ENCODE measurements at places on chromosomes 6 and 20.
A peak's percentile ranks its signal among the peaks of the same experiment; 100 is the strongest.

DNA sequence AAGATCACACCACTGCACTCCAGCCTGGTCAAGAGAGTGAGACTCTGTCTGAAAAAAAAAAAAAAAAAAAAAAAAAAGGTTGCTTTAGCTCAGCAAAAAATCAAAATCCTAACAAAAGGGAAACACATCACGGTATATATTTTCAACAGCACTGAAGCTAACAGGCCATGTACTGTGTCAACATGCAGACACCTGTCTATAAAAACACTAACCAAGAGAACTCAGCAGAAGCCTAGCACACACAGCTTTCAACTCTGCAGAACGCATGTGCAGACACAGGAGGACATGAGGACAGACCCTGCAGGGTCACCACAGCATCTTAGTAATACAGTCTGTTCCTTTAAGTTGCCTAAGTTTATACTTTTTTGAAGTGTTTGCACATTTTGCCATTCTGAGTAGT lies 13.5 kb downstream of the NINL start:
- DNase-seq, result no peak

DNA sequence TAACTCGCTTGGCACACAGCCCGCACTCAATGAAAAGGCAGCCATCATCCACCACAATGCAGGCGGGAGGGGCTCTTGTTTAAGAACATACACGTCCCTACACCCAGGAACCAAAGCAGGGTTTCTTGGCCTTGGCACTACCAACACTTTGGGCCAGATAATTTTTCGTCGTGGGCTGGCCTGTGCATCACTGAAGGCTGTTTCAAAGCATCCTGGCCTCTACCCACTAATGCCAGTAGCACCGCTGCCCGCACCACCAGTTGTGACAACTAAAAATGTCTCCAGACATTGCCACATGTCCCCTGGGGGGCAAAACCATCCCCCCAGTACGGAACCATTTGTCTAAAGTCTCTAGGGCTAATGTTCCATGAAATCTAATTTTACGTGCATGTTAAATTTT lies 13.0 kb downstream of the UQCC2 start:
- DNase-seq, result no peak

GRCh38 chr20:35941620-35942019 lies 12.7 kb downstream of the SCAND1 start:
- DNase-seq, result no peak

DNA sequence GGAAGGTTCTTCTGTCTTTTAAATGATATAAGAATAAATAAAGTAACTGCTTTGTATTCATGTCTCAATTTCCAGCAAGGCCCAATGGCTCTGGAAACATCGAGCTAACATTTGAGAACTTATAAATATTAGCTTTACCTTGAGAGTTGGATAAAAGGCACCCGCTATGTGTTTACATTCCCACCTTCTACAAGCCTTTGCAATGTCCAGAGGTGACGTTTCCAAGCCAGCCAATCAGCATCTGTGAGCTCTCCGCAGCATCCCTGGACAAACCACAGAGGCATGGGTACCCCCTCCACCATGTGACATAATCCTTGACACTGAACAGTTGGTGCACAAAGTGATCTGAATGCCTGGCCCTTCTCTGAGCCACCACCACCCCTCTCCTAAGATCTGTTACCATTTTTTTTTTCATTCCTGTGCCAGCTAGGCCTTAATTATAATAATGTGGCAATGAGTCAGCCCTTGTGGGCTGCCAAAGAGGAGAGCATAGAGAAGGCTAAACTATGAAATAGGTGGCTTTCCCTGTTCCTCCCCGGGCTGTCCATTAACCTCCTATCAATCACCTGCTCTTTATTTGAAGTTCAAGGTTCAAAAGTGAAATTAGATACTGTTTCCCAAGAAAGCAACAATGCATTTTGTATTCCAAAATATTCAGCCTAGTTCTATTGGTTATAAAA lies 4.1 kb downstream of the CBLN4 start:
- no peak for DNase-seq

DNA sequence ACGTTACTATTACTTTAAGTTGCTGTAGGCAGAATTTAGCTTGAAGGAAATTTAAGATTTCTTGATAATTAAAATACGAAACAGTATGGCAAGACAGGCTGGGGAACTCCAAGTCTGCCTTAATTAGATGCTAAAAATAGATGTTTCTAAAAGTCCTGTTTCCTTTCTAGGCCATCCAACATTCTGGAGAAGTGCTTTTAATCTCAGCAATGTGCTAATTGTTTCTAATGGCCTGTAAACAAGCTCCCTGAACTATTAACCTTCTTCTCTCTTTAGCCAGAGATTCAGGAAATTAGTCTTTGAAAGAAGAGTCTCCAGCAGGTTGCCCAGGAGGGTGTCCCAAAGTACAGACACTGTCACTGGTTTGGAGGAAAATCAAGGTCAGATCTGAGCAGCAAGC lies 677.3 kb upstream of the AGPAT4 start:
- DNase-seq, result no peak

DNA sequence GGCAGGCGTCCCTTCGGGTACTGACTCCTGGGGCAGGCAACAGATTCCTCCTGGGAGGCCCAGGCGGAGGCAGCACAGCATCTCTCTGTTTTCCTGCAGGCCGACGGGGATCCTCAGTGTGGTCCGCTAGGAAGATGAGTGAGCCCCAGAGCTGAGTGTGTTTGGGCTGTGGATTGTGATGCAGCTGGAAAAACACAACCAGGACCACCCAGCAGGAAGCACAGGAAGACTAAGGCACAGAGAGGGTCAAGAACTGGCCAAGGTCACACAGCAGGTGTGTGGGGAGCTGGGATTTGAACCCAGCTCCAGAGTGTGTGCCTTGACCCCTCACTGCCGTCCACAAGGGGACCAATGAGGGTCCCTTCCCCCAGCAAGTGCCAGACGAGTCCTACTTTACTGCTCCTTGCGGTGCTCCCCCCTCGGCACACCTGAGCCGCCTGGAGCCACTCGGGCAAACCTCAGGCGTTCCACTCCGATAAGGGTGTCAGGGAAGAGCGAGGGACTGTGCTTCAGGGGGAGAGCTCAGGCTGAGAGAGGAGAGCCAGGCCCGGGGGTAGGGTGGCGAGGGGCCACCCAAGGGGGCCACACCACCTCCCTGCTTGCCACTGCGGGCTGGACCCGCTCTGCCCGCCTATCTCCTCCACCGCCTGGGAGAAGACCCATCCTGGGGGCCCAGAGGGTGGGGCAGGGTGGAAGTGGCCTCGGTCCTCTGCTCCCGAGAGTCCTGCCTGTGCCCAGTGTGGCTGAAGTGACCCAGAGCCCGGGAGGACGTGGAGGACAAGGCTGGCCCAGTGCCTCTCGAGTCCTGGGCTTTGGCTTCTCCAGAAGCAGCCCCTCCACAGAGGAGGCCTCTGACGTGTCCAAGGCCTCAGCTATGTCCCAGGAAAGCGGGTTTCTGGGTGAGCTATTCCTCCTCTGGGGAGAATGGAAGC lies 63.3 kb downstream of the YTHDF1 start:
- DNase-seq, result no peak

DNA sequence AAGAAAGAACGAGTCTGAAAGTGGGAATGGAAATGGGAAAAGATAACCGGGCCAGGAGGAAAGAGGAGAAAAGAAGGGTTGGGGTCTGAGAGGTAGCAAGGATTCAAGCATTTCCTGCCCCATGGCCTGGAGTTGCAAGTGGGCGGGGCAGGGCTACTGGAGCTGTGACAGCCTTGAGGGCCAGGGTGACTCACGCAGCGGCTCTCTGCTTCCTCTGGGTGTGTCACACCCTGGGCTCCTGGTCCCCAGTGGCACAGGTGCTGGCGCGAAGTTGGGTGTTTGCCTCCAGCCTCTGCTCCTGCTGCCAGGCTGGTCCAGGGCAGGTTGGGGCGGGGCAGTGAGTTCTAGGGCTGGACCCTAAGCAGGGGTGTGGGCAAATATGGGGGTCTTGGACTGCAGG lies 3.3 kb upstream of the ULBP3 start:
- peak; percentile 41 for DNase-seq

DNA sequence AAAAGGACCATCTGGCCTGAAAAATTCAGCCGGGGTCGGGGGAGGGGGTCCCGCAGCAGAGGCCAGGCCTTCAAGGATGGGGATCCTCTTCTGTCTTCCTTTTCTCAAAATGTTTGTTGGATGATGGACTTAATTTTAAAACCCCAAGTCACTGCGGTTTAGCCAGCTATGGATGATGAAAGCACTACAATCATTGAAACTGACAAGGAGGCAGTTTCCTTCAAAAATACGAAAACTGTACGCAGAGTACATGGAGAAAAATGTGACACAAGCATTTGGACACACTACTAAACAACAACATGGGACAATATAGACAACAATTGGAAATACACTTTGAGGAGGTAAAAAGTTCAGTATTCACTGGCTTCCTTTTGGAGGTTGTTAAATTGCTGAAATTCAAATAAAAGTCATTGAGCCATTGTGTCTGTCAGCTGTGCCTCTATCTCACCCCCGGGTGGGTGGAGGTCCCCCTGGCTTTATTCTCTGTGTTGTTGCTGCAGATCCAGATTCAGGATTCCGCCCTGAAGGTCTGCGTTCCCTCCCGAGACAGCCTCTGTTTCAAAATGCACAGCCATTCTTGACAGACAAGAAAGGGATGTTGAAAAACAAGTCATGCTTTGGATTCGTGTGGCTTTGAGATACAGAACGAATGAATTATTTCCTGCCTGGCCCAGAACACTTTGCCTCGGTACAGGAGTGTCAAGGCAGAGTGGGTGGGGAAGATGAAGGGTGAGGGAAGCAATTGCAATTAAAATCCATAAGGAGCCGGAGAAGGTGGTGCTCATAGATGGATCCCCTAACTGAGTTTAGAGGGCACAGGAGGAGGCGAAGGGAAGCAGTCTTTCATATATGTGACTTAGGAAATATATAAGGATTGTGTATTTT lies 118.2 kb downstream of the TTLL2 start:
- DNase-seq, result no peak

DNA sequence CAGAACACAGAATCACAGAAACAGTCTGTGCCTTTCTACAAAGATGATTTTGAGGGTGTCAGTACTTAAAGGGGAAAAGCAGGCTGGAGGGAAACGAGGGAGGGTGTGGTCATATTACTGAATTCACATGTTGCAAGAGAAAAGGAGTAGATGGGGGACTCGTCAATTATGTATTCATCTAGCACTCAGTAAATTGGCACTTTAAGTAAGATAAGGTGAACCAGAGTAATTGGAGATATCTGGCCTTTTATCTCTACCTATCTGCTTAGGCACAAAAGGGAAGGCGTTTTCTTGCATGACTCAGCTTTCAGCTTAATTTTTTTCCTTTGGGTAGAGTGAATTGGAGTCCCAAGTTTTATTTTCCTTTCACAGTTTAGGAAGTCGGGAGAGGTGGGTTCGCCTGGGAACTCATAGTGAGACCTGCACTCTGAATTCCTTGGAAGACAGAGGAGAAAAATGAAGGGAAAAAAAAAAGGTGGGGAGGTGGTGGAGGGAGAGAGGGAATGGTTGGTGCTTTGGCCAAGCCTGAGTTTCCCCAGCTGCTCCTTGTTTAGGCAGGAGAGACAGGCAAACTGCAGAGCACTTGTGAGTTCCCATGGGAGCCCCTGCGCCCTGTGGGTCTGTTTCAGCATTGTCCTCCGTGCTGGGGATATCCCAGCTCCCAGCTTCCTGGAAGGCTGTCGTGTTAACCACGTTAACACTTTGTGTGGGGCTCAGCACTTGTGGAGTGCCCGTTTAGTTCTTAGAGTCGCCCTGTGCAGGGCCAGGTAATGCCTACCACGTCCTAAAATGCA lies 19.7 kb upstream of the GTSF1L start:
- no peak for DNase-seq

Measured in CD4-positive, alpha-beta T cell treated with Interleukin-6 at 100 ng/mL for 8 hours (primary cell).